Right renal pelvis (tissue), 4 donors: ENCODE measurements at places on chromosomes 6 and 20.

DNA sequence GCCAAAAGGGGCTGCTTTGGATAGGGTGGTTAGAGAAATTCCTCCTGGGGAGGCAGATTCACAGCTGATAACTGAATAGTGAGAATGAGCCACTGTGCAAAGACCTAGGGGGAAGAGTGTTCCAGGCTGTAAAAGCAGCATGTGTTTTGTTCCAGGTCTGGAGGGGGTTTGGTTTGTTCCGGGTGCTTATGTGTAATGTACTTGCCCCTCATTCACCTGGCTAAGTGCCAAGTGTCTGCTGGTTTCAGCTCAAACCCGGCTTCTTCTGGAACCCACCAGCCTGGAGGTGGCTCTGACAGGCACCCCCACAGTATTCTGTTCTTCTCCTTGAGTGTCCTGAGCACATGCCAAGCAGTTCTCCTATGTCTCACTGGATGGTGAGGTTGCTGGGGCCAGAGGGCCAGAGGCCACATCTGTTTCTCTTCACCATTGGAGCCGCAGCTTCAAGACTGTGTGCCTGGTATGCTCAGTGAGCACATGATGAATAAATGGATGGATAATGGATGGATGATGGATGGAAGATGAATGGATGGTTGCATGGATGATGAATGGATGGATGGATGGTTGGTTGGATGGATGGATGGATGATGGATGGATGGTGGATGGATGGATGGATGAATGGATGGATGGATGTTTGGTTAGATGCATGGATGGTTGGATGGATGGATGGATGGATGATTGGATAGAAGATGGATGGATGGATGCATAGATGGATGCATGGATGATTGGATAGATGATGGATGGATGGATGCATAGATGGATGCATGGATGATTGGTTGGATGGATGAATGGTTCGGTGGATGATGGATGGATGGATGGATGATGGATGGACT lies 227.6 kb downstream of the BMP7 start:
- no peak for DNase-seq

GRCh38 chr6:25868436-25869183 lies 5.4 kb downstream of the SLC17A3 start:
- DNase-seq, result no peak

GRCh38 chr6:143295932-143296331 lies 154.6 kb downstream of the ADAT2 start:
- DNase-seq, result no peak

DNA sequence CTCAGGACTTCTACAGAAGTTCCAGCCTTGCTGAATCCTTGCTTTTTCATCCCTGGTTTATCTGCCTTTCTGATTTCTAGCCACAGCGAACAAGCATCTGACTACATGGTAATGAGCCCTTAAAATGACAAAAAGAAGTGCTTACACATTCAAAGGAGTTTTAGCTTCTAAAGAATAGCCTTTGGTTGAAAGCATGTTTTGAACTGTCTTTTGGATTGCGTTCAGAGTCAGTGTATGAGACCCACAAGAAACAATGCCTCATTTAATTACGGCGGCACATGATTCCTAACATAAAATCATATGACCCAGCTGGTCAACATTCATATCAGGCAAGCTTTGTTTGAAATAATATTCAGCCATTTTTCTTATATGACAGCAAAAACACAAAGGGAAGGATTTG lies 784.2 kb downstream of the KIF16B start:
- DNase-seq, result no peak

- no peak for DNase-seq
Measured at GRCh38 chr20:50172347-50173013, 18.1 kb upstream of the CEBPB start.

DNA sequence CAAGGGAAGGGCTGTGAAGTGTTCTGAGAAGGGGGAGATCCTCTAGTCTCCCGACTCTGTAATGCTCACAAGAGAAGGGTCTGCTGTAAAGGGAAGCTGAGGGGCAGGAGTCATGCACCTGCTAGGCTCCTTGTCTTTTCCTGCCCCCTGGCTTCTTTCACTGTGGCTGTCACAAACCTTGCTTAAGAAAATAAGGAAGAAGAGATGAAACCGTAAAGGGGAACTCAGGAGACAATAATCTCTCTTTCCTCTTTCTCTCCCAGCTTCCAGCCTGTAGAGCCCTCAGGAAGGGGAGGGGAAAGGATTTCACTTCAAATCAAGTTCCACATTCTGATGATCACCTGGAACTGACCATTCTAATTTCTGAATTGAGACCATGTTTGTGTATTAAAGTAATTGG lies 26.3 kb downstream of the SLC13A3 start:
- no peak for DNase-seq

- DNase-seq, result no peak
Measured at GRCh38 chr20:5821627-5822215, 71.5 kb downstream of the SHLD1 start.
